ENCODE measurements at places on chromosomes 12 and 14.

DNA sequence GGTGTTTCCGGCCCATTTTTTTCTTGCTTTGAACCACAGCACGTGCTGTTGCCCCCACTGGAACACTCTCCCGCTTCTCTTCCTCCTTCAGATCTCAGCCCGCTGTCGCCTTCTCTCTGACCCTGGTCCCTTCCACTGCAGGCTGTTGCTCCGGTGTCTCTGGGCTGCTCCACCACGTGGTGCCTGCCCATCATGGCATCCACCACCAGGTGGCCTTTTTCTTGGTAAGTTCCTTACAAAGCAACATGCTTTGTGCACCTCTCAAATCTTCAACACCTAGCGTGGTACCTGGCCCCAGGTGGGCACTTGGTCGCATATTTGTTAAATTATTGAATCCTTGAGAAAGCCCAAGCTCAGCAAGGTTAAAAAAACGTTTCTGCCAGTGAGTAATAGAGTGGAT is 19.1 kb downstream of the TUNAR start:
- DNase-seq, result no peak

GRCh38 chr14:77264466-77265186 is 6.4 kb downstream of the NGB start:
- no peak for DNase-seq

DNA sequence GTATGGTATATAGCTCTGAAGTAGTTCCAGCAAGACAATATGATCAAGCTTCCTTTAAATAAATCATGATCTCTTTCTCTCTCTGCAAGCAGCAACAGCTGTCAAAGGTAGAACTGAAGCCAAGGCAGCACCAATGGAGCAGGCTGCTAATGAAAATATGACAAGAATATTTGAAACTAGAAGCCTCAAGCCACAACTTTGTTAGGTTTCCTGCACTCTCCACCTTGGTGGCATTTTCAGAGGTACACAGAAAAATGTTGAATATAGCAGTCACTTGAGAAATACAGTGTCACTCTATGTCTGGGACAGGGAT is 43.8 kb upstream of the PSMA6 start:
- no peak for DNase-seq

GRCh38 chr14:32332415-32333316 is 3.6 kb downstream of the AKAP6 start:
- DNase-seq, result no peak

All from T-helper 17 cell (primary cell).